Left kidney (tissue), 8 donors: ENCODE measurements at places on chromosomes 3 and 15. TPM values are rescaled to one million over a fixed set of nuclear protein-coding genes. Genes with fewer than 3 reads are reported as not detected.

- DNase-seq, result no peak
Observed at GRCh38 chr15:82950746-82951370, 1.7 kb downstream of the HOMER2 start.

- DNase-seq, result no peak
Observed at GRCh38 chr3:140250010-140250855, 315.2 kb downstream of the CLSTN2 start.

DNA sequence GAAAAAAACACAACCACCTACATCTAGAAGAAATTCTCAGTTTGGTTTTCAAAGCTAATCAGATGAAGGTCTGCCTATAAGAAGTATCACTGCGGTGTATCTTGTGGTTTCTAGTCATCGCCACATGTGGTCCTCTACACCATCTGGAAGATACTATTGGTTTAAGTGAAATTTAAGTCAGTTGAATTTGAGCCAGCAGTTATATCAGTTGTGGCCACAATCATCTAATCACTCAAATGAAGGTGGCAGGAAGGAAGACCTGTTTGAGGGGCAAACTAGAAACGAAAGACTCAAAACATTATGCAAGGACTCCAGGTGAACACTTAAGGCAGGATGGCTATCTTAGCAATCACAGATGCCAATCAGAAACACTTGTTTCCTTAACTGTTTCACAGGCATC lies 48.7 kb downstream of the ETV5 start:
- DNase-seq, result no peak

The CCDC54 gene
- 0.28 TPM for polyA plus RNA-seq

The FBXW12 gene
- 0.73 TPM for polyA plus RNA-seq
